Naive thymus-derived CD8-positive, alpha-beta T cell (primary cell): ENCODE measurements at places on chromosomes 6 and 20. TPM values are rescaled to one million over a fixed set of nuclear protein-coding genes. Genes with fewer than 3 reads are reported as not detected.
A peak's percentile ranks its signal among the peaks of the same experiment; 100 is the strongest.

DNA sequence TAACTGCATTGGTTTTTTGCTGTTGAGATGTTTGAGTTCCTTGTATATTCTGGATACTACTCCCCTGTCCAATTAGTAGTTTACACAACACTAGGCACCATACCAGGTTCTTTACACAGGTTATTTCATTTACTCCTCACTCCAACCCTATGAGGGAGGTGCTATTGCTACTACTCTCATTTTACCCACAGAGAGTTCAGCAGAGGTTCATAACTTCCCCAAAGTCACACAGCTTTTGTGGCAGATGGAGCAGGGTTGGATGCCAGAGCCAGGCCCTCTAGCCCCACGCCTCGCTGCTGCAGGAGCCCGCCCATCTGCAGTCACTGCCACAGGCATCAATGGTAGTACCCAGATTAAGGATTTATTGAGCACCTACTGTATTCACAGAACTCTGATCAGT, 61.7 kb upstream of the MAP3K4 start:
- DNase-seq = no peak

GRCh38 chr6:50128420-50129005, 78.8 kb upstream of the DEFB112 start:
- DNase-seq = no peak

GRCh38 chr6:117613920-117614560, 11.7 kb upstream of the GOPC start:
- peak; percentile 54 for DNase-seq

DNA sequence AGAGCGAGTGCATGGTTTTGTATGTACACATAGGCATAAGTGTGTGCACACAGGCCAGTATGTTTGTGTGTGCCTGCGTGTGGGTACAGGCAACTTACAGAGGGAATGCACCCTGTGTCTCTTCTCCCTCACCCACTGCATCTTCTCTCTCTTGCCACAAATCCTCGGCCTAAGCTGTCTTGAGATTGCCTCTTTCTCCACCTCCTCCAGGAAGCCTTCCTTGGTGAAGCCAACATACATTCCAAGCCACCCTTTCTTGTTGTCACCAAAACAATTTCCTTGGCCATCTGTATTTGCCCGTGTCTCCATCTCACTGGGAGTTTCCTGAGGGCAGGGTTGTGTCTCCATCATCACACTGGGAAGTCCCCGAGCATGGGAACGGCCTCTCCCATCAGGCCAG, 29.8 kb upstream of the MLN start:
- no peak for DNase-seq

DNA sequence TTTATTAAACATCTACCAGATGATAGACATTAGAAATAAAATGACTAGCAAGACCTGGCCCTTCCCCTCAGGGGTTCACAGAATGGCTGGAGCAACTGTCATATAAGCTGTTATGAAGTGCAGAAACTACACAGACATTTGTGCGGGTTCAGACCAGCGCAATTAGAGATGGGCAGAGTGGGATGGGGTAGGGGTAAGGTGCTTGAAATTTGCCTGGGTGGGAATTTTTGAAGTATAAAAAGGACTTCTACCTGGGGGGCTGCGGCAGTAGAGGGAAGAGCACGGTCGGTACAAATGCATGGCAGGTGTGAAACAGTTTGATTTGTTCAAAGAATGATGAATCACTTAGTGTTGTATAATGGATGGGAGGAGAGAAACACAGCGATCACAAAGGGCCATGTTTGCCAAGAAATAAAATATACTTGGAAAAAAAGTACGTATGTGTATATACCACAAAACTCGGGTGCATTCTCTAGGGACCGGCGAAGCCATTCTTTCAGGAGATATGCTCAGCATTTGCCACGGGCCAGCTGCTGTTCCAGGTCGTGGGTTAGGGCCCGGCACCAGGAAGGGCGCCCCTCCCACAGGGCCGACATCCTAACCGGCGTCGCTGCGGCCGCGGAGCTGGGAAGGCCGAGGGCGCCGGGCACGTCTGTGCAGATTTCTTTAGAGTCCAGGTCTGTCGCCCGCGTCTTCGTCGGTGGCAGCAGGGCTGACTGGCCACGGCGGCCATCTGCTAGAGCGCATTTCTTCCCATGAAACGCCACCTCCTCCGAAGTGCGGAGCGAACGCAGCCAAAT, 809 bp upstream of the NOL7 start:
- DNase-seq = peak; percentile 5

GRCh38 chr6:146957181-146958093, 246.8 kb upstream of the STXBP5 start:
- DNase-seq = no peak

DNA sequence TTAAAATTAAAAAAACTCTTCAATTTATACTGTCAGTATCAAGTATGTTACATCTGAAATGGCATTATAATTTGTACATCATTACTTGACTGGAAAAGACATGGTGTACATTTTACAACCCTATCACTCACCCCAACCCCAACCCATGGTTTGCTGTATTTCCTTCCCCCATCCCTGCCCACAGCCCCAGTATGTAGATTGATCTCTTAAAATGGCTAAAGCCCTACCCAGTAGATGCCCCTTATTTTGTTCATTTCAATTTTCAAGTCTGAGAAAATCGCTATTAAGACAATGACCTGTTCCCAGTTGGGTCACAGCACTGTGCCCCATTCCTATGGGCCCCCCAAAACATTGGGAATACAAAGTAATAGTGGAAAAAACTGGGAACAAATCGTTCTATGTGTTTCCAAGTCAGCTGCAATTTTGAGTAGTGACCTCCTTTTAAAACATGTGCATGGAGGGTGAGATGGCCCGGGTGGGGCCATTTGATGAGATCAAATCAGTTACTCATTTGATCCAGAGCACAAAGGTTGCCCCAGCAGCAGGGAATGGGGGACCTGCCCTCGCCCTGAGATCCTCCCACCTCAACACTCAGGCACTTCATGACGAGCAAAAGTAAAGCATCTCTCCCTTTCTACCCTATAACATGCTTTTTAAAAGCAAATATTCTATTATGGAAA, 13.3 kb downstream of the EZR start:
- no peak for DNase-seq

GRCh38 chr20:8631271-8631670, 437.6 kb upstream of the PLCB4 start:
- DNase-seq = no peak

DNA sequence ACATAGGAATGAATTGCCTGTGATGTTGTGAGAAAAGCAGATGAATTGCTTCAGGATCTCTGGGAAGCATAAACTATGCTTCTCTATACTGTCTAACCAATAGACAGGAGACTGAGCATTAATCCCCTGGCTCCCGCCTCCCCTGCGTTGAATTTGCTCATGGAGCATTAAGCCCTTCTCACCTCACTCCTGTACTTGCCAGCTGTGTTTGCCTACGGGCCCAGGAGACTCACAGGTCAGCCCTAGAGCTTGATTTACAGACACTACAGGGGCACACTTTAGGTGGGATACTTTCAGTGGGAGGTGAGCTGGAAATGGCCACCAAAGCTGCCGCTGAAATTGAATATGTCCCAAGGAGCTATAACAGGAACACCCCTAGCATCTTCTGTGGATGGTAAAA, 418.7 kb downstream of the CBLN4 start:
- DNase-seq = no peak

DNA sequence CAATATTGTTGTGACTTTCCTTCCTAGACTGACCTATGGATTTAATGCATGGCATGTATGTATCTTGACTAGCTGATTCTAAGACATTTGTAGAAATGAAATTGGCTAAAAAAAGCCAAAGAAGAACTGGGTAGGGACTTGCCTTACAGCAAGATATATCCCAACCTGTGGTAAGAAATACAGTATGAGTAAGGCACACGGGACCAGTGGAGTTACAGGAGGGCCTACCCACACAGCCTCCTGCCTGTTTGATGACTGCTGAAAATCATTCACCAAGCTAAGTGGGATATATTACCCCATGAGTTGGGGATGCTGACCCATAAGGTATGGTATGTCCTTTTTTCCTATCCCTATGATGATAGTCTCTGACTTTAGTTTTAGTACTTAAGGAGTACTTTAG, 112.2 kb downstream of the INSM1 start:
- no peak for DNase-seq

DNA sequence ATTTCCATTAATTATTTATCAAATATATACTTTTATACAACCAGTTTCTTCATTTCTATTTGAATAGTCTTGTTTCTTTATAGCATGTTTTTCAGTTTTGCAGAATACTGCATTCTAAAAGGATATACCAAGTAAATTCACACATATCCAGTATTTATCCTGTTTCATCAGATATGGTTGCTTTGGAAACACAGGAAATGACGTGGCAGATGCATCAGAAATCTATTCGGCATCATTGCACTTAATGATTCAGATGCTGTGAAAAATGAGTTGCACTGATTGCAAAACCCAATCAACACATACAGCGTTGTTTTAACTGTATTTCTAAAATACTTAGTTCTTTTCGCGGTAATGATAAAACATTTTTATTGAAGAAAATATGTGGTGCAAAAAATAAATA, 594.9 kb downstream of the CDH26 start:
- DNase-seq = no peak

DNA sequence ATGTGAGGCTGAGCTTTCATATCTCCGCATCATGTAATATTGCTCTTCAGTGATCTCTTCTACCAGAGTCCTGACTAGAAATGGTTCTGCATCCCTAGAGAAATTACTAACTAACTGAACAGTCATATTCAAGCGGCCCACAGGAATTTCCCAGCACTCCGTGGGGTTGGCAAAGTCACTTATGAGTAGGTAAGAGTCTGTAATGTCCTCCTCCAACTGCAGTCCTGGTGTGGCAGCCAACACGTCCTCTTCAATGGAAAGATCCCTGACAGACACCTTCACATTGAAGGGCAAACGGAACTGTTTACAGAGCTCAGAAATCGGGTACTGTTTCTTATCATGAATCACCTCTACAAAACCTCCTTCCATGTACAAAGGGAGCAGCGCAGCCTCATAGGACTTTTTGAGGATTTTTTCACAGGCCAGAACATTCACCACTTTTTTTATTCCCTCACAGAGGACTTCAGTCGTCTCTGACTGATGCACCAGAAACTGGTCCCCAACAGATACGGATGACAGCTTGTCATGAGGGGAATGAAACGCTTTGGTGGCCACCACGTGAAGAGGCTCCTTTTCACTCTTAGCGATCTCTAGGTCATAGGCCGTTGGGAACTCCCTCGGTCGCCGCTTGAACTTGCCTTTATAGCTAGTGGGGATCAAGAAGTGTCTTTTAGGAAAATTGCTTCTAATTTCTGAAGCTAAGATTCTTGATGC, 87.7 kb downstream of the THEMIS start:
- DNase-seq = peak; percentile 23

GRCh38 chr20:8066662-8067061, 47.1 kb upstream of the TMX4 start:
- no peak for DNase-seq

DNA sequence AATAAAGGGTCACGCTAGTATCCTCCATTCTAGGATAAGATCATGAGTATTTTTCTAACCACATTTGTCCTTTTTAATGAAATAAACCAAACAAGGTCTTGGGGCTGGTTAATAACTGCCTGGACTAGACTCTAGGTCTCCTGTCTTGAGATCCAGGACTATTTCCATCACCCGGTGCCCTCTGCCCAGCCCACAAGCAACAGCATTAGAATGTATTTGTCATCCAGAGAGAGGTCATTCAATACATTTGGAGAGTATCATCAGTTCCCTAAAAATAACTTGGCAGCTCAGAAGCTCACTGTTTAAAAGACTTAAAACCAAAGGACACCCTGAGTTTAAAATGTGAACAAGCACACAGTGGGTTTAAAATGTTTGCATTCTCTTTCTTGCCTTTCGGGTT, 4.4 kb upstream of the RBM24 start:
- DNase-seq = no peak

- DNase-seq = no peak
Observed at GRCh38 chr6:27279513-27280063, 32.1 kb downstream of the PRSS16 start.

DNA sequence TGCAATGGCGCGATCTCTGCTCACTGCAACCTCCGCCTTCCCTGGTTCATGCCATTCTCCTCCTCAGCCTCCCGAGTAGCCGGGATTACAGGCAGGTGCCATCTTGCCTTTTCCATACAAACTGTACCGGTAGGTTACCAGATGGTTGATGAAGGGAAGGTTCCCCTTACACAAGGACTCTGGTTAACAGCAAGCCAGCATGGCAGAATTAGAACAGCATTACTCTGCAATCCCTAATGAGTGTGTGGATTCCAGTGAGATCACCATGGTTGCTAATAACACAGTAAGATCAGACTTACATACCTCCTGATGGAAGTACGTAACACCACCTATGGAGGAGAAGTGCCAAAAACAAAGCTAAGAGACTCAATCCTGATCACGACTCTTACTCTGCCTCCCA, 51.7 kb downstream of the TTI1 start:
- DNase-seq = no peak

- DNase-seq = no peak
Observed at GRCh38 chr20:56208121-56208520, 40.4 kb upstream of the MC3R start.

- DNase-seq = peak; percentile 17
Observed at GRCh38 chr6:32967151-32968091, 973 bp upstream of the BRD2 start.

GRCh38 chr20:45209924-45210323, 3.1 kb downstream of the SEMG1 start:
- no peak for DNase-seq

GRCh38 chr6:90790696-90791095, 203.8 kb upstream of the MAP3K7 start:
- no peak for DNase-seq

DNA sequence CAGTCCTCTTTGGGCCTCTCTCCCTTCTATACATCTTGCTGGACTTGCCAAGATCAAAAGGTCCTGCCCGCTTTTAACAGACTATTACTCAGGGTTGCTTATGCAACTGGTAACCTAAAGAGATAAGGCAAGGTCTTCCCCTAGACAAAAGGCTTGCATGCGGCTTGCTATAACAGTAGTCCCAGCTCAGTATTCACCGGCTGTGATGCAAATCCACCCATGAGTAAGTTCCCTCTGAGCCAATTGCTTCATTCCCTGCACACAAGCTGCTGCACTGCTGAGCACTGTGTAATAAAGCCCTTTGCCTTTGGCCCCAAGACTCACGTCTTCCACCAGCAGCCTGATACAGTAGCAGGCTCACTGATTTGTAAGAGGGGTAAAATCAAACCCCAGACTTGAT, 363.8 kb downstream of the PRKN start:
- DNase-seq = no peak

- peak; percentile 71 for DNase-seq
Observed at GRCh38 chr6:43635387-43636307, at the start of gene MAD2L1BP. Gene MAD2L1BP, plus strand, starts transcription at chr6:43635840. Its CDS starts 36 bp downstream, at chr6:43635876.

GRCh38 chr6:10643201-10643651, 51.2 kb downstream of the C6orf52 start:
- DNase-seq = no peak

GRCh38 chr6:38767560-38767959, 52.4 kb downstream of the DNAH8 start:
- no peak for DNase-seq

ZBTB12 gene
- 3.7 TPM for total RNA-seq

GPRC6A gene
- total RNA-seq = not detected

PRND gene
- not detected for total RNA-seq

MARCKS gene
- 2.5 TPM for total RNA-seq

RIN2 gene
- 0.29 TPM for total RNA-seq

BTN1A1 gene
- total RNA-seq = not detected
